Stimulated activated CD8-positive, alpha-beta memory T cell treated with anti-CD3 and anti-CD28 coated beads, Interleukin-15, amount 100 ng/mL, for 24 hours (primary cell): ENCODE measurements at places on chromosomes 6 and 20.

GRCh38 chr20:48608756-48609155, 219.0 kb downstream of the PREX1 start:
- DNase-seq, result no peak

- DNase-seq, result no peak
Observed at GRCh38 chr6:138383776-138384175, 6.1 kb downstream of the SMIM28 start.

GRCh38 chr6:15147827-15148226, 98.0 kb upstream of the JARID2 start:
- no peak for DNase-seq

- DNase-seq, result no peak
Observed at GRCh38 chr6:160735523-160735922, 33.5 kb downstream of the PLG start.

DNA sequence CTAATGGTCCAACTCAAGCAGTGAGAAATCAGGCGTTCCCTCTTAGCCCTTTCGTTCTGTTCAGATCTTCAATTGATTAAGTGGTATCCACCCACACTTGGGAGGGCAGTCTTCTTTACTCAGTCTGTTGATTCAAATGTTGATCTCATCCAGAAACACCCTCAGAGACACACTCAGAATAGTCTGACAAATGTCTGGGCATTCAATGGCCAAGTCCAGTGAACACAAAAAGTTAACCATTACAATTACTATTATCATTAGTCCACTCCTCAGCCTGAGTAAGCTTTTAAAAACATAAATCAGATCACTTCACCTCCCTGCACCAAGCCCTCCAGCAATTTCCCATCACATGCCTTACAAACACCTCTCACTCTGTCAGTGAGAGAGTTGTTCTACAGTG, 423.2 kb downstream of the RFPL4B start:
- DNase-seq, result no peak

GRCh38 chr6:131574133-131574532, 1.1 kb downstream of the ARG1 start:
- no peak for DNase-seq

DNA sequence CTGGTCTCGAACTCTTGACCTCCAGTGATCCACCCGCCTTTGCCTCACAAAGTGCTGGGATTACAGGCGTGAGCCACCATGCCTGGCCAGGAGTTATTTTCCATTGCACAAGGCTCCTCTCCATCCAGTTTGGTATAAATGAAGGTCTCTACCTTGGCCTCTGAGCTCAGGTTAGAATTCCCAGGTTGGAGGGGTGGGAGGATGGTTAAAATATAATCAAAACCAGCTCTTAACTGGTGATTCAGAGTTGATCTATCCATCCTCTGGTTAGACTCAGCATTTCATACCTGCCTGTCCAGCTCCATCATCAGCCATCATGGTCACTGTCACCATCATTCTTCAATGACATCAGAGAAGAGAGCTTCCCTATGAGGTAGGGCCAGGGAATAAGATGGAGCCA, 2.6 kb upstream of the SLC22A7 start:
- DNase-seq, result no peak

DNA sequence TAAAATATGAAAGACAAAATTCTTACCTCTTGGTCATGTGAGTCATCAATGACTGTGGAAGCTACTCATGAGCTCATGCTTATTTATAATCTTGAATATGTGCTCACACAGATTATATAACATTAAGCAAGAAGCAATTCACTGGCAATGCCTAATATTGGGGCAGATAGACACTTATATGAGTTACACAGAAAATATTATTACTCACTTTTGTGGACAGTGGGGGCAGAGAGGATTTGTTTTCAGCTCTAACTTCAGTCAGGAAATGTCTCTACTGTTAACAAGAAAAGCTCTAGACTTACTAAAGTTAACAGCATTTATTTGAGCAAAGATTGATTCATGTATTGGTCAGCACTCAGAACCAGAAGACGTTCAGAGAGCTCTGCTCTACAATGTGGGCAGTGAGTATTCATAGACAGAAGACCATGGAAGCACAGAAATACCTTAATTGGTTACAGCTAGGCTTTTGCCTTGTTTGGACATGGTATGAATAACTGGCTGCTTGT, 85.8 kb upstream of the AHI1 start:
- no peak for DNase-seq

DNA sequence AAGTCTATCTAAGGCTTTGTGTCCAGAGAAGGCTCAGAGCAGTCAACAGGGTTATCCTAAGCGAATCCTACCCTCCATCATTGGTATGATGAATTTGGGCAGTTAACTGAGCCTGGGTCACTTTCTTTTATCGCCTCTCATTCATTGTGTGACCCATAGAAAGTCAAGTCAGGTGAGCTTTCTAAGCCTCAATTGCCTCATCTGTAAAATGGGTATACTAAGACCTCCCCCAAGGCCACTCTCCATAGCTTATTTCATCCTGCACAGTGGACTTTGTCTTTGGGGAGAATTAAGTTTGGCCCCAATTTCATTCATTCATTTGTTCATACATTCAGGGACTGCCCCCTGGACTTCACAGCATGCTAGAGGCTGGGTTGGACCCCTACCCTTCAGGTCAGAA, 110.5 kb downstream of the DHX35 start:
- no peak for DNase-seq

DNA sequence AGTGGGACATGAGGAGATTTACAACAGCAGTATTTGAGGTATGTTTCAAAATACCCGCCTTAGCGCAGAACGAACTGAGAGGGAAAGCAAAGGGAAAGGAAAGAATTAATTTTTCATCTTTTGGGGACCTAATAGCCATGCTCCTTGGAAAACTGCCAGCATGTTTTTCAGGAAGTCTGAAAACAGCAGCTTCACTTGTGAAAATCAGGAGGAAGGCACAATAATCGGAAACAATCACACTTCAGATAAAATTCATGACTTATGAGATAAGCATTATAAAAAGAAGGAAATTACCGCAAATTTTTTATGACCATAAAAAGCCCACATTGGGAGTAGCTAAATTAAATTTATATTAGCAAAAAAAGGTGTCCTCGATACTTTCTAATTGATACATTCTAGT, 541.1 kb downstream of the HAO1 start:
- no peak for DNase-seq

DNA sequence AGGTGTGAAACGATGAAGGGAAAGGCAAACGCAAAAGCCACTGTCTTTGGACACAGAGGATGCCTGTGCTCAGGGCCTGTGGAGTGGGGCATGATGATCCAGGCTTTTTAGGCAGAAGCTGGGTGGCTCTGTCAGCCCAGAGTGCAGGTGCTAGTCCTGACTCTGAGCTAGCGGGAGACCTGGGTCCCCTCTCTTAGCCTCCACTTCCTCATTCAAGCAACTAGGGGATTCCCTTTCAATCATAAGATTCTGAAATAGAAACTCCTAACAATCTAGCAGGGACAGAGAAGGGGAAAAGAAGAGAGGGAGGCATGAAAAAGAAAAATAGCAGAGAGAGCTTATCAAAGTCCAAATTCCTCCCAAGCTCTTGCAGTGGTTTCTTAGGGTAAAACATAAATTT, 7.6 kb upstream of the HIVEP2 start:
- no peak for DNase-seq

GRCh38 chr6:89895276-89895874, 1.1 kb downstream of the GJA10 start:
- no peak for DNase-seq

DNA sequence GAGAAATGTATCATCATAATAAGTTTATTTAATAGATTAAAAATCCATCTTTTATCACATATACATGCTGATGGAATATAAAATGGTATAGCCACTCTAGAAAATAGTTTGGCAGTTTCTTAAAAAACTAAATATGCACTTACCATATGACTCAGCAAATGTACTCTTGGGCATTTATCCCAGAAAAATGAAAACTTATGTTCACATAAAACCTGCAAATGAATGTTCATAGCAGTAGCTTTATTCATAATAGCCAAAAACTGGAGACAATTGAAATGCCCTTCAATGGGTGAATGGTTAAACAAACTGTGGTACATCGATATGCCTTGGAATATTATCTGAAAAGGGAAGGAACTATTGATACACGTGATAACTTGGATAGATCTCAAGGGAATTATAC, 6.4 kb upstream of the NCOA7 start:
- no peak for DNase-seq

DNA sequence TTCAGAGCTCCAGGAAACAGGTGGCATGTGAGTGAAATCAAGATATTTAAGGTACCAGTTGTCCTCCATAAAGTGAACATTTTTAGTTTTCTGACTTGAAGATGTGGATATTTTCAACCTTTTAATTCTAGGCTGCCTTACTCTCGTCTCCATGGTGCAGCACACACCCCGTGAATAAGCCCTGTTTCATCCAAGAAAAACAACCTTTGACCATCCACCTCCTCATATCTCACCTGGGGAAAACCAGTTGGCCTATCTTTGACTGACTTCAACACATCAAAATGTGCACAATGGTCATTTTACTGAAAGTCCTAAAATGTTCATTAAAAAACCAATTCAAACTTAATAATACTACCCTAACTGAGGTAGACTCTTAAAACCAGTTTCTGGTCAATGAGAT, 73.8 kb upstream of the CD2AP start:
- no peak for DNase-seq

DNA sequence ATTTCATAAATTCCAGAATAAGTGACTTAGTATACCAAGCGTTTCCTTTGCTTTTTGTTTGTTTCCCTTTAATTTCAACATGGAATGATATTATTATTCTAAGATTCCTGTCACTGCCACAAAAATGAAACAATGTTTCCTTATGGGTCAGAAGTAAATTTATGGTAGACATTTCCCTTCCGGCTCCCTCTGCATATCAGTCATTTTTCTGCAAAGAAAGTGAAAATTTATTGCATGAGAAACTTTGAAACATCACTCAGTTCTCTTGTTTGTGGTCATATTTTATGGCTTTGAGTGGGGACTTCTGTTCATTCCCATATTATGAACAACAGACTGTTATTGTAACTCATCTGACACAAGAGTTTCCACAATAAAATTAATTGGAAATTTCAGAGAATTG, 97.8 kb downstream of the NKAIN2 start:
- DNase-seq, result no peak
